Naive thymus-derived CD8-positive, alpha-beta T cell (primary cell): ENCODE measurements at places on chromosomes 11 and 22. TPM values are rescaled to one million over a fixed set of nuclear protein-coding genes. Genes with fewer than 3 reads are reported as not detected.

DNA sequence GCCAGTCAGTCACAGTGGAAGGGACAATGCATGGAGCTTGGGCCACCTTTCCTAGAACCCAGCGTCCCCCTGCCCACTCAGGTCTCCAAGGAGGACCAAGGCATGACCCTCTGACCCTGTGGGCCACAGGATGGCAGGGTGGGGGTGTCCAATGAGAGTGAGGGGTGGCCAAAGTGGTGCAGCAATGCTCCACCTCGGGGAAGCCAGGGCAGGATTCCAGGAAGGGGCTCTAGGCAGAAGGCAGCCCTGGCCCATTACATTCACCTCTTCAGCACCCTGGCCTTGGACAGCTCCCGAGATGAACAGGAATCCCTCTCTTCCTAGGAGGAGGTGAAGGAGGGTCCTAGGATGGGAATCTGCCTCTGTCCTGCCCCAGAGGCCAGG is 597.5 kb downstream of the BRD1 start:
- H3K4me3 ChIP-seq: no peak overlapping the region
- H3K4me1 ChIP-seq: no peaks in the 10 kb centered on the region
- DNase-seq: no peak
- peaks cover 2% of the 10 kb centered on the region for H3K27me3 ChIP-seq
- H3K27ac ChIP-seq: no peak overlapping the region

DNA sequence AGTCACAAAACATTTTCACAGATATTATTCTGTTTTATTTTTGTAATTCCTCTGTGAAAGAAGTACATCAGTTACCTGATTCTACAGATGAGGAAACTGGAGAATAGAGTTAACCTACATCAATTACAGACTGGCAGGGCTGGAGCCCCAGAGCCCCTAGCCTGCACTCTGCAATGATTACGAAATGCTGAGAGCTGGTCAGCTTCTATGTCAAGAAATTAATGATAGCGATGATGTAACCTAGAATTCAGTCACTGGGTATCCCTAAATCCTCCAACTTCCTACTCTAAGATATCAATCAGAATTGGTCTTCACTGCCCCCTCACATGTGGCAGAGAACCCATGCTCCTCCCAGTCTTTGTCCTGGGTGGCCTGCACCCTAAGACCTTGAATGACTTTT is 273.5 kb upstream of the PLET1 start:
- no peaks in the 10 kb centered on the region for H3K4me1 ChIP-seq
- H3K36me3 ChIP-seq: no peaks in the 10 kb centered on the region
- no peak overlapping the region for H3K27ac ChIP-seq
- DNase-seq: no peak
- peaks cover 9% of the 10 kb centered on the region for H3K27me3 ChIP-seq

Gene DMC1
- not detected for total RNA-seq

GRCh38 chr22:19951346-19951745 is 9.7 kb upstream of the TXNRD2 start:
- H3K4me1 ChIP-seq: peaks cover 37% of the 10 kb centered on the region
- H3K27ac ChIP-seq: peak overlapping the region; percentile 0
- H3K36me3 ChIP-seq: peaks cover 19% of the 10 kb centered on the region
- H3K27me3 ChIP-seq: no peaks in the 10 kb centered on the region

- no peak for DNase-seq
- H3K4me1 ChIP-seq: peaks cover 37% of the 10 kb centered on the region
- no peak overlapping the region for H3K4me3 ChIP-seq
- H3K27me3 ChIP-seq: peaks cover 4% of the 10 kb centered on the region
- no peak overlapping the region for H3K27ac ChIP-seq
These were observed 40.9 kb upstream of the AMPD3 start for GRCh38 chr11:10414181-10414580.

- DNase-seq: no peak
- H3K27me3 ChIP-seq: no peaks in the 10 kb centered on the region
- peak overlapping the region; percentile 94 for H3K4me3 ChIP-seq
- H3K36me3 ChIP-seq: peaks cover 28% of the 10 kb centered on the region
- H3K4me1 ChIP-seq: peaks cover 55% of the 10 kb centered on the region
These were observed 2.0 kb downstream of the MAP3K11 start for GRCh38 chr11:65611758-65612603.

- peaks cover 6% of the 10 kb centered on the region for H3K4me1 ChIP-seq
- peaks cover 6% of the 10 kb centered on the region for H3K27me3 ChIP-seq
- H3K4me3 ChIP-seq: peak overlapping the region; percentile 84
- peaks cover 2% of the 10 kb centered on the region for H3K36me3 ChIP-seq
- DNase-seq: peak; percentile 77
- H3K27ac ChIP-seq: peak overlapping the region; percentile 84
These were observed 7.3 kb upstream of the NCF4 start for GRCh38 chr22:36853407-36854099.

GRCh38 chr11:60996381-60997138 is 25.1 kb downstream of the CD6 start:
- H3K27ac ChIP-seq: peak overlapping the region; percentile 50
- no peak for DNase-seq
- peaks cover 22% of the 10 kb centered on the region for H3K36me3 ChIP-seq
- peak overlapping the region; percentile 18 for H3K4me3 ChIP-seq
- H3K27me3 ChIP-seq: no peaks in the 10 kb centered on the region
- H3K4me1 ChIP-seq: peaks cover 63% of the 10 kb centered on the region

DNA sequence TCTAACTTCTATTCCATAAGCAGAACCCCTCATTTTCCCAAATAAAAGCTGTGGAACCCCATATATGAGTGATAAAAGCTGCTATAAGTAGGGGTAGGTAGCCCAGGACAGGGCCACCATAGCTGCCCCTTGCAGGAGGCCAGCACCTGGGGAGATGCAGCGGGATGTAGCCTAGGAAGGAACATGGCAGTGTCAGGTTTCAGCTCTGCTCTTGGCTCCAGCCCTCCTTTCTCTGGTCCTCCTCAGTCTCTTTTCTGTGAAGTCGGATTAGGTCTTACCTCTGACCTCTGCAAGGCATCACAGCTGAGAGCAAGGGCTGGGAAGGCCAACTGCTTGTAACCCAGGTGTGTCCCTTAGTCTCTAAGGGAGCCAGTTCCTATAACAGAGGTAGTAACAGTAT is 135.6 kb downstream of the NAV2 start:
- no peak for DNase-seq
- H3K27ac ChIP-seq: no peak overlapping the region
- peaks cover 24% of the 10 kb centered on the region for H3K27me3 ChIP-seq
- H3K4me1 ChIP-seq: no peaks in the 10 kb centered on the region

Gene HOATZ
- not detected for total RNA-seq

GRCh38 chr11:121766991-121767390 is 314.2 kb upstream of the SORL1-AS1 start:
- H3K36me3 ChIP-seq: peaks cover 5% of the 10 kb centered on the region
- no peaks in the 10 kb centered on the region for H3K4me1 ChIP-seq
- H3K27ac ChIP-seq: no peak overlapping the region
- DNase-seq: no peak

GRCh38 chr22:25407859-25408229 is 156.6 kb upstream of the GRK3 start:
- no peak for DNase-seq
- peaks cover 34% of the 10 kb centered on the region for H3K4me1 ChIP-seq
- H3K4me3 ChIP-seq: no peak overlapping the region

DNA sequence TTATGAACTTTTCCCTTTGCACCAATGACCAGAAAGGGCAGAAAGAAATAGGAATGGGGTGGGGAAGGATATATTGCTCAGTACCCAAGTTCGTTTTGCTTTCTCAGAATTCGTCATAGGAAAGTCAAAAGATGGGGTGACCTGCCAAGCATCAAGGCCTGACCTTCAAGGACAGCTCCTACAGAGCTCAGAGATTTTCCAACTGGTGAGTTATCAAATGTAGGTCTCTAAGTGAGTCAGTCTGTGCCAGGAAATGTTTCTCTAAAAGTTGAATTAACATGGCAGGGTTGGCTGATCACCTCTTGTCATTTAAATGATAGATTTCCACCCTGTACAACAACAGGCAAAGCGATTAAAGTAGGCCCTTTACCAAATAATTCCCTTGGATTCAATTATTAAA is 307.2 kb downstream of the CADM1 start:
- no peak overlapping the region for H3K4me3 ChIP-seq
- no peak overlapping the region for H3K27ac ChIP-seq
- H3K4me1 ChIP-seq: no peaks in the 10 kb centered on the region
- DNase-seq: no peak
- H3K36me3 ChIP-seq: no peaks in the 10 kb centered on the region
- peaks cover 2% of the 10 kb centered on the region for H3K27me3 ChIP-seq

Gene PLEKHA7
- 0.96 TPM for total RNA-seq

DNA sequence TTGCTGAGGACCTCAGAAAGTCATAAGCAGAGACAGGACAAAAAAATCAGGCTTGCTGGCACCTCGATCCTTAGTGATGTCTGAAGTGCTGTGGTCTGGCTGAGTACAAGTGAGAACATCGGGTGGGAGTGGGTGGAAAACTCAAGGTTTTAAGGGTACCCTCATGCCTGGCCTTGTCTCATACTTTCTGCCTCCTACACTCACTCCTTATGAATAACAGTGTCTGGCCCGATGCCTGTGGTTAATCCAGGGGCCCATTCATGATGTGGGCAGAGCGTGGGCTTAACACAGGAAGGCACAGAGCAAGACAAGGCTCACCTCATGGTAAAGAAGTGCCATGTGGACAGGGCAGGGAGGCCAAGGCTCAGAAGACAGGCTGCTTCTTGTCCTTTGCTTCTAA is 11.0 kb upstream of the UCP3 start:
- peaks cover 32% of the 10 kb centered on the region for H3K4me1 ChIP-seq
- H3K36me3 ChIP-seq: peaks cover 24% of the 10 kb centered on the region
- no peak overlapping the region for H3K27ac ChIP-seq
- H3K4me3 ChIP-seq: no peak overlapping the region
- no peaks in the 10 kb centered on the region for H3K27me3 ChIP-seq

DNA sequence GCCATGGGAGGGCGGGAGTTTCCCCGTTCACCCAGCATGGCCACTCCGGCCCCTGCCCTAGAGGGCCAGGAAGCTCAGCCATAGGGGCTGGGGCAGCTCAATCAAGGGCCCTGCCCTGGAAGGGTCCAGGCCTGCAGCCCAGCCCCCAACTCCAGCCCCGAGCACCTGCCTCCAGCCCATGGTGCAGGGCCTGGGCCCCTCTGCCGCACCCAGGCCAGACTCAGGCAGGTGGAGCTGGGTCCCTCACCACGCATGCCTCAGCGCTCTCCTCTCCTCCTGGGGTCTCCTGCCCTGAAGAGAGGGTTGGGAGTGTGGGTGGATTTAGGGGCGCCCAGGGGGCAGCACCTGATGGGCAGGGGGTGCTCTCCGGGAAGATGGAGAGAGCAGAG is 13.1 kb downstream of the MLC1 start:
- no peaks in the 10 kb centered on the region for H3K36me3 ChIP-seq
- no peaks in the 10 kb centered on the region for H3K27me3 ChIP-seq
- H3K4me1 ChIP-seq: no peaks in the 10 kb centered on the region
- no peak for DNase-seq

GRCh38 chr11:57294225-57295131 is 30.3 kb downstream of the TNKS1BP1 start:
- H3K4me3 ChIP-seq: no peak overlapping the region
- H3K4me1 ChIP-seq: no peaks in the 10 kb centered on the region
- no peak overlapping the region for H3K27ac ChIP-seq

GRCh38 chr11:105870516-105871113 is 151.4 kb downstream of the MSANTD4 start:
- DNase-seq: no peak
- no peak overlapping the region for H3K4me3 ChIP-seq
- no peaks in the 10 kb centered on the region for H3K4me1 ChIP-seq
- no peaks in the 10 kb centered on the region for H3K36me3 ChIP-seq
- peaks cover 13% of the 10 kb centered on the region for H3K27me3 ChIP-seq

DNA sequence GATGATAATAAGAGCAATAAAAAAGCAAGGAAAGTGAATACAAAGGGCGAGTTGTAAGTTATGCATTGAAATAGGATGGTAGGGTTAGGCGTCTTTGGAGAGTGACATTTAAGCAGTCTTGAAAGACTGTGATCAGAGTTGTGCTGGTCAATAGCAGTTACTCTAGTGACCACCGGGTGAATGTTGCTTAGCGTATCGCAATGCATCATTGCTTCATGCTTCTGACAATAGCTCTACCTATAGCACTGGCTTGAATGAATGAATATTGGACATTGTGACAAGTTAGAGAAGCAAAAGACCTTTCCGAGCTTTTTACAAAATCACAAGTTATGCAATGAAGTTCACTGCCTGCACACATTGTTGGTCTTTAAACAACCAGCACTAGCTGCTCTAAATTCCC is 7.7 kb upstream of the OR8B12 start:
- H3K27me3 ChIP-seq: peaks cover 8% of the 10 kb centered on the region
- H3K4me1 ChIP-seq: no peaks in the 10 kb centered on the region
- DNase-seq: no peak
- H3K27ac ChIP-seq: no peak overlapping the region

GRCh38 chr11:13033760-13034533 is 24.8 kb downstream of the RASSF10 start:
- no peak overlapping the region for H3K27ac ChIP-seq
- H3K4me3 ChIP-seq: no peak overlapping the region
- no peaks in the 10 kb centered on the region for H3K36me3 ChIP-seq

- H3K4me3 ChIP-seq: no peak overlapping the region
- DNase-seq: no peak
- H3K27ac ChIP-seq: no peak overlapping the region
- peaks cover 11% of the 10 kb centered on the region for H3K27me3 ChIP-seq
- no peaks in the 10 kb centered on the region for H3K36me3 ChIP-seq
These were observed 77.5 kb upstream of the NARS2 start for GRCh38 chr11:78651923-78652842.

GRCh38 chr11:7892840-7893254 is 38.2 kb downstream of the OR10A6 start:
- no peak for DNase-seq
- H3K4me3 ChIP-seq: no peak overlapping the region
- H3K27me3 ChIP-seq: peaks cover 2% of the 10 kb centered on the region

Gene CRYBB1
- total RNA-seq: not detected

GRCh38 chr11:15276621-15277020 is 161.9 kb downstream of the INSC start:
- no peak overlapping the region for H3K27ac ChIP-seq
- H3K4me3 ChIP-seq: no peak overlapping the region
- no peak for DNase-seq

DNA sequence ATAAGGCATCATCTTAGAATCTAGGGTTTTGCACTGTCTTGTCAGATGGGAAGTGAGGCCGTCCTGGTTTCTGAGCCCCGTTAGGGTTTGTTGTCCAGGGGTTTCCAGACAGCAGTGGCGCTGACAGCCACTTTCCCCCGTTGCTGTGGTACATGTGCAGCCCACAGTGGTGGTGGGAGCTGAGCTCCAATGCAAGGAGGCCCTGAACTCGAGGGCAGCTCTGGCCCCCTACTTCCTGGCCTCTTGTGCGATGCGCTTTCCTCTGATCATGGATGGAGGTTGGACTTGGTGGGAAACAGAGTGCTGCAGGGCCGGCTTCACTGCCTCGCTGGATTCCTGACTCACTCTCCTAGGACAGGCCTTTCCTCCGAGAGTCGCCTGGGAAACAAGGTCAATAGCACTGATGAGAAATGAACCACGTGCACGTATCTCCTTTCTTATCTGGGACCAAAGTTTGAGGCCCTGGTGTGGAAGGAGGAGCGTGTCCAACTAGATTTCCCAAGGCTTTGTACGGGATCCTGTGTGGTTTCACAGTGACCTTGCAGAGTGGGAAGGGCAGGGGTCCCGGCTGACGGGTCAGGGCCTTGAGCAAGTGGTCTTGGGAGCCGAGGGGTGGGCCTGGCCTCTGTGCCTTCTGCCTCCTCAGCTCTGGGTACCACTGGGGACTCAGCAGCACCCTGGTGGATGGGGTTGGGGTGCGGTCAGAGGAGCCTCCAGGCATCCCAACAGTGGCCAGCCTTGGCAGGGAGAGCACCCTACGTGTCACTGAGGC is 3.7 kb downstream of the PHRF1 start:
- H3K4me3 ChIP-seq: peak overlapping the region; percentile 87
- H3K27me3 ChIP-seq: no peaks in the 10 kb centered on the region
- no peak for DNase-seq
- H3K27ac ChIP-seq: peak overlapping the region; percentile 25
- peaks cover 2% of the 10 kb centered on the region for H3K36me3 ChIP-seq

GRCh38 chr22:29167032-29167911 is 38.4 kb upstream of the EMID1 start:
- H3K4me1 ChIP-seq: peaks cover 21% of the 10 kb centered on the region
- DNase-seq: peak; percentile 69
- H3K27ac ChIP-seq: no peak overlapping the region
- H3K36me3 ChIP-seq: no peaks in the 10 kb centered on the region

Gene EXPH5
- 8.7 TPM for total RNA-seq
